ENCODE measurements at places on chromosomes 6 and 20.

DNA sequence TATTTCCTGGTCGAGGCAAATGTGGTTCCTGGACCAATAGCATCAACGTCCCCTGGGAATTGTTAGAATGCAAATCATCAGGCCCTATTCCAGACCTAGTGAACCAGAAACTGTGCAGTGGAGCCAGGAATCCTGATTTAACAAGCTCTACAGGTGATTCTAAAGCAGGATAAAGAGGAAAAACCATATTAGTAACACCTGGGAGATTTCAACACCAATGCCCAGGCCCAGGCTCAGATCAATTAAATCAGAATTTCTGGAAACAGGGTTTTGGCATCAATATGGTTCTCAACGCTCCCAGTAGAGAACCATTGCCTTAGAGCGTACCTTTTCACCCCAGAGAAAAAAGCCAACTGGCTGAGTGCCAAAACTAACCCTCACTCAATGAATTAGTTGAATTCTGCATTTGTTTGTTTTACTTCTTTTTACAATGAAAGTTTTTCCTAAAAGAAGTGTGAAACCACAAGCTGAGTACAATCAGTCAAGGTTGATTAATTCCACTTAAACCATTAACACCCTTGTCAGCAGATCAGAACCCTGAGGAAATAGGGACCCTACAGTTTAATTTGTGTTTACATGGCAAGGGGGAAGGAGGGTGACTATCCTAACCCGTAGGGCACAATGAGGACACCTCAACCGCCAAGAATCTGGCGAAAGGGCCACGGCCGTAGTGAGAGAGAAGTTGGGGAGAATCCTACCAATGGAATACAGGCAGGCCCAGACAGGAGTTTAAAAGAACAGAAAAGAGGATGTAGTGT lies 34.9 kb upstream of the LOC128125822 start:
- no peak for DNase-seq

- DNase-seq, result no peak
Observed at GRCh38 chr20:50331469-50332363, 141.1 kb downstream of the CEBPB start.

DNA sequence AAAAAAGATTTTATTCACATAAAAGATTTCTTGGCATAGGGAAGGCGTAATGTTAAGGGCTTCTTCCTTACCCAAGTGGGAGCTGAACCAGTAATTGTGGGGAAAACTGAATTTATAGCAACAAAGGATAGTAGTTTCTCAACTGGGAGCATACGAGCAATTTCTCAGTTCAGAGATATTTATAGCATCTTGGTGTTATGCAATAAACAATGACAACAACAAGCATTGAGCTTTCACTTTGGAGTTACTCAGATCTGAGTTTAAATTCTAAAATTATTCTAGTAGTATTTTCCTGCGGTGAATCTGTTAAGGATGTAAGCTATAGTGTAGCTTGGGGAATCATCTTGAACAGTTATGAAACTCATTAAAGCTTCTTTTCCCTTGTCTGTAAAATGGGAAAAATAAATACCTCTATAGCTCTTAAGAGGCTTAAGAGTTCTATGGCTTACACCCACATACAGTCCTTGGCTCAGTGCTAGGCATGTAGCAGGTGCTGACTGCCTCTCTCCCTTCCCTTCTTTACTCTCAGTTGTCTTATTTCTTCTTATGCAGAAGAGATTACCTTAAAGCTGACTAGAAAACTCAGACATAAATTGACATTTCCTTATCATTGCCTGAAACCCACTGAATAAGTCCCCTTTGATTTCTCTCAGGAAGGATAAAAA lies 58.8 kb downstream of the SAMD5 start:
- DNase-seq, result no peak

DNA sequence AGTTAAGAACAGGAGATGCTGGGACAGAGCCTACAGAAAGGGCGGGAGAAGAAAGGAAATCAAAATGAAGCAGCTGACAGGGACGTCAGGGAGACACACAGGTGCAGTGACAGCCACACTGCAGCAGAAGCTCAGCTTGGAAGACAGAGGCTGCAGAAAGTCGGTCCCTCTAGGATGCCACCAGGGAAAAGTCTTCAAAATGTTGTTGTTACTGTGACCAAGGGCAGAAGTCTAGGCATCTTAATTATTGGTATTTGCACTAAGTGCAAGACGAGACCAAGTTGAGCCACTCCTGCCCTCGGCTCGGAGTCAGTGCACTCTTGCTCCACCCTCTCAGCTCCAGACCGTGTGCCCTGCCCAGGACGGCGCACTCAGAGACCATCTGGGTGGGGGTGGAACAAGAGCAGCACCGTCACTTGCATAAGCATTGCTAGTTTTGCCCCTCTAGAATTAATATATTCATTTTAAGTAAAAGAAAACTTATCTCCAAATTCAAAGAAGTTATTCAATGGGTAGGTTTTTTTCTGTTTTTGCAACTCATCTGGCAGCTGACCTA lies 2.6 kb downstream of the PRR18 start:
- DNase-seq, result no peak

DNA sequence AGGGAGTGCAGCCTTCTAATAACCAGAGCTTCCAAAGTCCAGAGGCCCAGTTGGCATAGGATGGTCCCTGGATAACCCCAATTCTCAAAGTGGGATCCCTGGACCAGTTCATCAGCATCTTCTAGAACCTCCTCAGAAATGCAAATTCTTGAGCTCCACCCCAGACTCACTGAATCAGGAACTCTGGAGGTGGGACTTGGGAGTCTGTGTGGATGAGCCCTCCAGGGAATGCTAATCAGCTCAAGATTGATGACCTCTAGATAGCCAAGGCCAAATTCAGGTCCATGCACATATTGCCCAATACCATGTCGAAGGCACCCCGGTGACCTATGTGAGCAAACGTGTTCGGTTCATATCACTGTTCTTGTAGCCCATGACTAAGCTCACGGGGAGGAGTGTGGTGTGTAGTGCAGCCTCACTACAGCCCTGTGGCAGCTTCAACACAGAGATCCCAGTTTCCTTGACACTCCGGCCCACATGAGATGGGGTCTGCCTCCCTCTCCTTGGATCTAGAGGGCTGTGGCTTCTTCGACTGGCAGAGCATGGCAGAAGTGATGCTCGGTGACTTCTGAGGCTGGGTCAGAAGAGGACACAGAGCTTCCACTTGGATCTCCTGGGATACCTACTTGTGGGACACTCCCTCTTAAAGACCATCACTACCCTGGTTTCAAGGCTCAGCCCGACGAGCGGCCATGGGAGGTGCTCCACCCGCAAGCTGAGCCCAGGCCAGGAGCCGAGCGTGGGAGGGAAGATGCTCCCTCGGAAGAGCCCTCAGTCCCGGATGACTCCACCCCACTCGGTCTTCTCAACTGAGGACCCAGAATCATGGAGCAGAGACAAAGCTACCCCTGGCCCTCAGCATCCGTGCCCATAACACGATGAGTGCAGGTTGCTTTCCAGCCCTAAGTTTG lies 151.1 kb upstream of the CST7 start:
- no peak for DNase-seq

DNA sequence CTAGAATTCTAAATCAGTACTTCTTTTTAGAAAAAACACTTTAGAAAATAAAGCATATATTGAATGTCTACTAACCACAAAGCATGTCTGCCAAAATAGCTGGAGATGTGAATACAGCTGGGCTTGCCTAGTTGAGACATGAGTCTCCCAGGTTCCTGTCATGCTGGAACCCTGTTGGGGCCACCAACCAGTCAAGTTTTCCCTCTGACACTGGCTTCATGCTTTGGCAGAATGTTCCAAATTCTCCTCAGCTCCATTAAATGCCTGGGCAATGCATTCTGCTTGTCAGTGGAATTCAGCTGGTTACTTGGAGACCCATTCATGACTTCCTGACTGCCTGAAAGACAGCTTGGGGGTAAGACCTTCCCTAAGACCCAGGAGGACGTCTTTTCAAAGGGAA lies 87.2 kb downstream of the PRND start:
- no peak for DNase-seq

Measured in AML-193 (cell line).